ENCODE measurements at places on chromosomes 3 and 15. TPM values are rescaled to one million over a fixed set of nuclear protein-coding genes. Genes with fewer than 3 reads are reported as not detected.

DNA sequence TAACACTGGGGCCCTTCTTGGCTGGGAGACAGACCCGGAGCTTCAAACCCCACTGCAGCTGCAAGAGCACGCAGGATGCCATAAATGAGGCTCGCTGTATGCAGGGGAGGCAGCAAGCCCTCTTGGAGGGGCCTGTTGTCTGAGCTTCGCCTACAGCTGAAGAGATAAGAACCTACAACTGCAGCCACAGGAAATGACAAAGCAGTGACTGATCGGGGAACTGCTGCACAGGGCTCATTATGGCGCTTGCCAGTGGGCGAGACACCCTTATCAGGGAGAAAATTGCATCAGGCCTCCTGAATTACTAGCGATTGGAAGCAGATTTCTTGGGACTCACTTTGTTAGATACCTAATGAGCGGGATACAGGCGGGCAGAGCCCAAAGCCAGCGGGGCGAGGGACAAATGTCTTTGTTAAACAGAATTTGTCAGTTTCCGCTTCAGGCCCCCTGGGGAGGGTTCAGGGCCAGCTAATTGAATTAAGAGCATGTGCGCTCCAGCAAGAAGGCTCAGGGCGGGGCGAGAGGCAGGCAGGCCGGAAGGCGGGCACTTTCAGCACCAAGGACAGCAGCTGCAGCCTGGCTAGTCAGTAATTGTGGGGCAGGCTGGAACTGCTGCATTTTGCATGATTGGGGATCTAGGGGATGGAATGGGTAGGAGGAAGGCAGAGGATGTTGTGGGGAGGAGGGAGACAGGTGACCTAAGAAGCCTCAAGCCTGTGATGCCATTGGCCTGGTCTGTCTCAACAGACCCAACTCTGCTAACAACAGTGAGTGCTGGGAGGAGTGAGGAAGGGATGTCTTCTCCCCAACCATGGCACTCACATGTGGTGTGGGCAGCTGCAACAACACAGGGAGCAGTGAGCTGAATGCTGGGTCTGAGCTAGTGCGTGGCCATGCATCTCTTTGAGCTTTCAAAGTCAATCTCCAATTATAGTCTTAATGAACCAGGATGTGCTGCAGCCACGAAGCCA lies 55.3 kb downstream of the CCDC33 start:
- peak; percentile 88 for DNase-seq

GRCh38 chr15:65832549-65833364 lies 36.5 kb upstream of the RAB11A start:
- peak; percentile 99 for DNase-seq

DNA sequence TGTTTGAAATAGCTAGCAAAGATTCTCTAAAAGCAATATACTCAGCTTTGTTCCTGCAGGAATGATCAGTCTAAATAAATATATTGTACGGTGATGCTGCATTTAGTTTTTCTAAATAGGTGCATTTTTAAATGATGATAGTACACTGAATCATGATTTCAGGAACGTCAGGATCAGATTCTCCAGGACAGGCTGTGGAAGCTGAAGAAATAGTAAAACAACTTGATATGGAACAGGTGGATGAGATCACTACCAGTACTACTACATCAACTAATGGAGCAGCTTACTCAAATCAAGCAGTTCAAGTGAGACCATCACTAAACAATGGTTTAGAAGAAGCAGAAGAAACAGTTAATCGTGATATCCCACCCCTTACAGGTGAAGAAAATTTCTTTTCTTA lies 46.3 kb upstream of the EIF3J start:
- no peak for DNase-seq

DNA sequence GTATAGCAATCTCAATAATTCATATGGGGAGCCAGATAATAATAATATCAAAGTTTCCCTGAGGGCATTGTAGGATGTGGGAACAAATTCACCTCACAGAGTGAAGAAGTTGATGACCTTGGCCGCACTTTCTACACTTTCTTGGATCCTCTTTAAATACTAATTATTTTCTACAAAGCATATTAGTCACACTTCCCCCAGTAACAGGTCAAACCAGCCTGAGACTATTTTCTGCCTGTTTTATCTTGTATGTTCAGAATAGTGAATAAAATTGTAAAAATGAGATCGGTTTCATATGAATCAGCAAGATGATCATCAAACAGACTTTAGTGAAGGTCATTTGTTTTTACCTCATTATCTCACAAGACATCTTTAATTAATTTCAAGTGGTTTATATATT lies 2.3 kb upstream of the OR5K3 start:
- DNase-seq = no peak

DNA sequence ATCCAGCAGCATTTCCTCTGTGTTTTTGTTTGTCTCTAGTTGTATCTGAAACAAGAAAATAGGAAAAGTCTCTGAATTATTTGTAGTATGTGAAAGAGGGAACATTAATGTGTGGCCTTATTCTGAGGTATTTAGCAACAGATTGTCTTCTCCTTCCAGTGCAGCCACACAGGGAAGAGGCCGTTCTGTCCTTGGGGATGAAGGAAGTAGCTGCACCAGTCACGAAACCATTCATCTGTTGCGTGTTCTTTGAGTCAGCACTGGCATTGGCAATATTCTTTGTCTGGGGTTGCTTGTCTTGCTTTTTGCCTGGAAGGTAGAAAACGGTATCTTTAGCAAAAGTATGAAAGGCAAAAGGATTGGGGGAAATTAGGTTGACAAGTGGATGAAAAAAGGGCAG lies 91.6 kb downstream of the CDIN1 start:
- no peak for DNase-seq

DNA sequence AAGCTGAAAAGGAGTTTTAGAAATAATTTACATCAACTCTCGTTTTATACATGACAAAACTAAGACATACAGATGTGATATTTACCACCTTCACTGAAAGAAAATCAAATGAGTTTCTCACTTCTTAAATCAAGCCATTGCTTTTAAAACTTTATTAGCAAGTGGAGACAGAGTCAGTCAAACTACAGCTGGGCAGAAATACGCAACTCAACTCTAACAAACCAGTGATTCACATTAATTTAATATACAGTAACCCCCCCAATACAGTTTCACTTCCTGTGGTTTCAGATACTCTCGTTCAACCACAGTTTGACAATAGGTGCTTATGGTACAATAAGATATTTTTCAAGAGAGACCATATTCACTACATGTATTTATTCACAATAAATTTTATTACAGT lies 477.1 kb downstream of the MAGI1 start:
- no peak for DNase-seq

GRCh38 chr3:5312290-5312689 lies 124.8 kb downstream of the EDEM1 start:
- DNase-seq = no peak

DNA sequence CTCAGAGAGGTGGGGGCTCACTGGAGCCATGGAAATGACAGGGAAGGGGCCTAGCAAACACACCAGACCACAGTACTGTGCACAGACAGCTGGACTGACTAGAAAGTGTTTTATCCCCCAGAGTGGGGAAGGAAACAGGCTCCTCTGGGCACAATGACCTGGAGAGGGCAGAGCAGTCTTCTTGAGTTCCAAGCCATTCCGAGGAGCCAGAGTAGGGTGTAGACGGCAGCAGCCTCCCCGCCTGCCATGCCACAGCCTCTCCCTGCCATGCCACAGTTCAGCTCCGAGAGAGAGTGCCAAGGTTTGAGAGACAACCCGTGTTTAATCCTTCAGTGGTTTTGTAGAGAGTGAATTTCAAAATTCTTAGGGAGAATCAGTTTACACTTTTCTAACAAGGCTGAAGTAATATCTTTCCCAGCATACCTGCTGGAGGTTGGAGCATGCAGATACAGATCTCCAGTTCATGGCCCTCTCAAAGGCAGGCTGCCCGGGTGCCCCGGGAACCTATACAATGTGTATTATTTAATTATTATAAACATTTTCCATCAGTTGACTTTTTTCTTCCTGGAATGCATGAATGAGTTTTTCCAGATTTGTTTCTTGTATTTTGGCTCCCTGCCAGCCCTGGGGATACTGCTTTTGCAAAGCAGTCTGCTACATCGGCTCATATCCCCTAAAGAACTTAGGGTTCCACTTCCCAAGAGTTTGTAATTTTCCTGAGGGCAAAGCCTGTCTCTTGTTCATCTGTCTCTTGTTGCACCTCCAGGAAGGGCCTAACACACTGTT lies 3.2 kb downstream of the PODXL2 start:
- peak; percentile 21 for DNase-seq

DNA sequence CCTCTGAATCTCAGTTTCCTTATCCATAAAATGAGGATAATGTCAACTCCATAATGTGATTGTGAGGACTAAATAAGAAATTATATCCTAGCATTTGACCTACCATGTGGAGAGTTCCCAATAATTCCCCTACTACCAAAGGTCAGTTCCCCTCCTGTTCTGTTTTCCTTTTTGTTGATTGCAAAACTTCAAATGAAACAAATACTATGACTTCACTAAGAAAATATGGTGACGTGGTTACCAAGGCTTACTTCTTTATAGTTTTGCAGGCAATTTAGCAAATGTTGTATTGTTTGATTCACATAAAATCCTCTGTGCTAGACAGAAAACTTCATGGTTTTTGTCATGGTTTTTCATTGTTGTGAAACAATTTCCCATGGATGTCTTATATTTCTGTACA lies 153.8 kb upstream of the RORA start:
- no peak for DNase-seq

DNA sequence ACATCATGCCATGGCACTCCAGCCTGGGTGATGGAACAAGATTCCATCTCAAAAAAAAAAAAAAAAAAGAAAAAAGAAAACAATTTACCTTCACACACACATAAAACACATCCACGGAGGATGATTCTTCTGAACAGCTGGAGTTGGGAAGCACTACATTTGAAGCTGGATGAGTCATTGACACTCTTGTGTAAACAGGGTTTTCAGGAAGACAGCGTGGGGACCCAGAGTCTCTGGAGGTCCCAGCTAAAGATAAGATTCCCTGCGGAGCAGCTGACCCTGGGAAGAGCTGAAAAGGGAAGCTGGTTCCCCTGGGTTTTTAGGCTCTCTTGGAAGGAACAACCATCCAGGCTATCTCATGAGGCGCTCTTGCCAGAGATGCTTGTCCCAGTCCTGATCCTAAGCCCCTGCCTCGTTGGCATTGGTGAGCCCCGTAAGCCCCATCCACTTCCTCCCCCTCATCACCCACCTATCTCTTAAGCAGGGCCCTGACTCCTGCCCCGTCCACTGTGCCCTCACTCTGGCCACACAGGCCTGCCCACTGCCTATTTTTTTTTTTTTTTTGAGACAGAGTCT lies 32.0 kb upstream of the FURIN start:
- no peak for DNase-seq

DNA sequence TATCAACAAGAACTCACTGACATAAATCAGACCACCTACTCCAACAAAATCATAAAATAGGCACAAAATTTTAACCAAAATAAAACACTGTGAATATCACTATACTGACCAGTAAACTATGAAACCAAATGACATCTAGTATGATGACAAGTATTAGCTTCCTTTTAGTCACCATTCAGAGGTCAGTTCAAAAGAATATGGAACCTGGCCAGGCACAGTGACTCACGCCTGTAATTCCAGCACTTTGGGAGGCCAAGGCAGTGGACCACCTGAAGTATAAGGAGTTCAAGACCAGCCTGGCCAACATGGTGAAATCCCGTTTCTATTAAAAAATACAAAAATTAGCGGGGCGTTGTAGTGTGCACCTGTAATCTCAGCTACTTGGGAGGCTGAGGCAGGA lies 65.8 kb downstream of the SMARCC1 start:
- DNase-seq = no peak

- no peak for DNase-seq
These were observed 56.4 kb upstream of the PHLDB2 start for GRCh38 chr3:111802700-111803099.

DNA sequence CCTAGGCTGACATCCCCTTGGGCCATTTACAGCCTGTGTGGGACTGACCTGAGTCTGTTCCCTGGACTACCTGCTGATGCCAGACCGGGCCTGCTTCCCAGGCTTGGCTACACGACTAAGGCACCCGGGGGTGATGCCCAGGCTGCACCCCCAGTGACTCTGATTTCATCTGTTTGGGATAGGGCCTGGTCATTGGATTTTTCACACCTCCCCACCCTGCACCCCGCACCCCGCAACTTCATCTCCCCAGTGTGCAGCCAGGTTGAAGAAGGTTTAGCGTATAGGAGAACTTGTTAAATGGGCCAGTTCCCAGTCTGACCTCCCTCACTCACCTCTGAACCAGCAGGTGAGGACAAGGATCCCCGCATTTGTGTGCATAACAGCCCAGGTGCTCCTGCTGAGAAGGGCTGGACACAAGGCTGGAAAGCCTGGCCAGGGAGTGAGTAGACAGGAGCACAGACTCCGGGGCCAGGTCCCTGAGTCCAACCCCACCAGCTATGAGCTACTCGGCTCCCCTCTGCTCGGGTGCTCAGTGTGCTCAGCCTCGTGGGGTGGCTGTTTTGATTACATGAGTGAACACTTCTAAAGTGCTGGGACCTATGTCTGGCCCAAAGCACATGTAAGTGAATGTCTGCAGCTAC lies 18.5 kb downstream of the SLC6A20 start:
- DNase-seq = no peak

DNA sequence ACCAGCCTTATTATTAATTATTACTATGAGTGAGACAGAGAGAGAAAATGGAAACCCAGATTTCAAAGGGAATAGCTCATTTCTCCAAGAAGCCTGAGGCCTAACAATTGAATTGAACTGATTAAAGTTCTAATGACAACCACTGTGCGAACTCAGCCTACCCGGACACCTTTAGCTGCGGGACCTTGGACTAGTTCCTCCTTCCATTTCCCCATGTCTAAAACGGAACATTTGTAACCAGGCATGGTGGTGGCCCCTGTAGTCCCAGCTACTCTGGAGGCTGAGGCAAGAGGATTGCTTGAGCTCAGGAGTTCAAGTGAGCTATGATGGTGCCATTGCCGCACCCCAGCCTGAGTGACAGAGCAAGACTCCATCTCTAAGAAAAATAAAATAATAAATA lies 16.4 kb upstream of the RTP2 start:
- no peak for DNase-seq

DNA sequence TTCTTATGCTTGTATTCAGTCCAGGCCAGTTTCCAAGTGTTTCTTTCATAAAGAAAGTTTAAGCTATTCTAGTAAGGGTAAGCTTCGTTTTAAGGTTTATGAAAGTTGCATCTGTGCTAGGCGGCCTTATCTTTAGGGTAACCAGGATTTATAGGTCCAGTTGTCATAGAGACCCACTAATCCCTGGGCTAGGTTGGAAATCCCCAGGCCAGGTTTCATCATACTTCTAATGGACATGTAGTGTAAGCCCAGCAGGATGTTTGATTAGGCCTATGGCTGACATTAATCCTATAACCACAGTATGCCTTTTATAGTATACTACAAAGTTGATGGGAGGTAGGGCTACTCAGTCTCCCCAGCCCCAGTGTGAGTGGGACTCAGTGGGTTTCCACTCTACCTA lies 312.4 kb downstream of the CACNA2D3 start:
- DNase-seq = no peak

The AMT gene
- total RNA-seq = 3.9 TPM

The GMNC gene
- total RNA-seq = not detected

The GOLGA8T gene
- not detected for total RNA-seq

The FBXW12 gene
- total RNA-seq = not detected

The CTDSPL2 gene
- 76.1 TPM for total RNA-seq

The SEMA6D gene
- total RNA-seq = not detected

The IL5RA gene
- total RNA-seq = not detected

The LMCD1 gene
- 4.8 TPM for total RNA-seq

The SHF gene
- 8.6 TPM for total RNA-seq

The ZIC4 gene
- not detected for total RNA-seq

Data from HT-29 (cell line).